ENCODE measurements at places on chromosomes 3 and 15. TPM values are rescaled to one million over a fixed set of nuclear protein-coding genes. Genes with fewer than 3 reads are reported as not detected.
A peak's percentile ranks its signal among the peaks of the same experiment; 100 is the strongest.

The LIPH gene
- not detected for polyA plus RNA-seq

The KLHL25 gene
- 14.7 TPM for polyA plus RNA-seq

The KBTBD12 gene
- 3.0 TPM for polyA plus RNA-seq

The TRH gene
- polyA plus RNA-seq = 13.8 TPM

The CFAP100 gene
- polyA plus RNA-seq = not detected

GRCh38 chr3:134092208-134092701, 62.5 kb upstream of the SLCO2A1 start:
- DNase-seq = no peak

- no peak for DNase-seq
Observed at GRCh38 chr3:37988931-37989525, 1.6 kb upstream of the VILL start.

GRCh38 chr3:55884491-55885285, 397.6 kb upstream of the WNT5A start:
- no peak for DNase-seq

DNA sequence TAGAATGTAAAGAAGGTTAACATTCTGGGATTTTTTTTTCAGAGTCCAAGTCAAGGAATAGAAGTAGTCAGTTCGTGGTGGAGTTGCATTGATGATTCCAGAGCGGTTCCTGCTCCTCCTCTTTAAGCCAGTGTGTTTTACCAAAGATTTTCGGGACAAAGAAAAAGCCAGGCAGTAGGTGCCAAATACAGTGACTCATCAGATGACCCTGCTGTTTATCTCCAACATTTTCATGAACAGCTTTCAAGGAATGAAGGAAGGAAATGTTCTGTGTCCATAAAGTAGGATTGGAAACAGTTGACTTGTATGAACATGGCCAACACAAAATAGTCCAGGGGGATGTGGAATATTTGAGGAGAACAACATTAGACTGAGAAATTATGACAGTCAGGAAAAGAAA, 142.4 kb upstream of the TMC3 start:
- DNase-seq = no peak

DNA sequence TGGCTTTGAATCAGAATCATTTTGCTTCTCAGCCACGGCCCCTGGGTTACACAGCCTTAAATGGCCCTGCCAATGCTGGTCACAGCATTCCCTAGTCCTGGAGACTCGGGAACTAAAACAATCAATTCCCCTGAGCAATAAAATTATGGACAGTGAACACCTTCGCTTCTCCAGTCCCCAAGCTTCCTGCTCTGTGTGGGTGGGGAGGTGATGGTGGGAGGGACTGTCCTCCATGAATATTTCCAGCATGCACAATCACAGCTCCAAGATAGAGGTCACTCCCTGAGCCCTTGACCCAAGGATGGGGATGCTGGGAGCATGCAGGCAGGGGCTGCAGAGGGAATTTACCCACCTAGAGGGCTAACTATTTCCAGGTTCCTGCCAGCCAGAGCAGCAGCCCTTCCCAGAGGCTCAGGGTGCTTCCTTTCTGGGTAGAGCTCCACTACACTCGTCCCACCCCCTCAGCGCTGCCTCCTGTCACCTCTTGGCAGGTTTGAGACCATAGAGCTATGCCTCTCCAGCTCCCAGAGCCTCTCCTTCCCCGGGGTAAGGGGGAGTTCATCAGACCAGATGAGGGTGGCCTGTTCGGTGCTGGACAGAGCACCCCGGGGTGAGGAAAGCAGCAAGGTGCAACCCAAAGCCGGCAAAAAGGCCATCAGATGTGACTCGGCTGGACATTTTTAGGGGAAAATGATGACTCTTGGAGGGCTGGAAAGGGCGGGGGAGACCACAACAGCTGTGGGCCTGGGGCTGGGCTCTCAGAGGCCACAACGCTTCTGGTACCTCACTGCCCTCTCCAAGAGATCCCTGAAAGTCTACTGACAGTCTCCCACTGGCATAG, 14.5 kb upstream of the CCDC33 start:
- DNase-seq = no peak

GRCh38 chr15:67548236-67548852, 5.8 kb downstream of the MAP2K5 start:
- DNase-seq = peak; percentile 14

- no peak for DNase-seq
Observed at GRCh38 chr3:20344400-20344959, 158.5 kb upstream of the SGO1 start.

GRCh38 chr15:99480016-99480810, 85.6 kb upstream of the MEF2A start:
- DNase-seq = no peak

- DNase-seq = no peak
Observed at GRCh38 chr3:162489853-162490252, 993.2 kb downstream of the OTOL1 start.

- no peak for DNase-seq
Observed at GRCh38 chr3:33789183-33789954, 9.1 kb upstream of the PDCD6IP start.

- peak; percentile 57 for DNase-seq
Observed at GRCh38 chr3:147410526-147411237, 1.5 kb downstream of the ZIC1 start.

DNA sequence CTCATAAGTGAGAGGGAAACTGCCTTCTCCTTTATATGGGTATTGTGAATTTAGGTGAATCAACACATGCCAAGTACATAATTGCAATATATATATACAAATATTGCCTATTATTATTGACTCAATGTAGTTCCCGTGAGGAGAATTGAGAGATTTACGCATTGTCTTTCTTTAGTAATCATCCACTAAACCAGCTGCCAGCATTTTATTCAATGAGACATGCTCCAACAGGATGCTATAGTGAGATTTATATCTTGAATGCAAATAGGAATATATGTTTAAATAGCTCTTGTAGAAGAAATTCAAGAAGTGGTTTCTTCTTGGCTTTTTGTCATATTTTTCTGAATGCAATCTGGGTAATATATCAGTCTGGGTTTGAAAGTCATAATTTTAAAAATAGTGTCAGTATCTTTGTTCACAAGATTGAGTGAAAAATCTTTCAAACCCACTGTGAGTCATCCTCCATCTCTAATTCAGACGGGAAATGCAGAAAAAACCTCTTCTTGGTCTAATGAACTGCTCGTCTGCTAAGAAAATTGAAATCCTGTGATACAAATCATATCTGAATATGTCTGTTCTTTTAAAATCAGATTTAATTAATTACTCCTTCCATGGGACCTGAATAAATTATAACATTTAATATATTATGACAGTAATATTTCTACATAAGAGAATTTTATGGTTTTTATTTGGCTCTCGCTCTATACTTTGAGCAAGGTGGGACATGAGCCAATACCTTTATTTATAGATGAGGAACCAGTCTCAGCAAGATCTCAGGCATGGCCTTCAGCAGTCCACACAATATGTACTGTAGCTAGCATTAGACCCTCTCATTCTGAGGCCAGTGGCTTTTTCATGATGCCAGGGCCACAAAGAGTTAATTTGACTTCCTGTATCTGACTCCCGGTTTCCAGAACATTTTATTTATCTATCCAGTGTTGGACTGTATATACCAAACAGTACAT, 516.0 kb downstream of the GABRG3 start:
- peak; percentile 85 for DNase-seq
